Naive B cell (primary cell): ENCODE measurements at places on chromosomes 6 and 20. TPM values are rescaled to one million over a fixed set of nuclear protein-coding genes. Genes with fewer than 3 reads are reported as not detected.

DNA sequence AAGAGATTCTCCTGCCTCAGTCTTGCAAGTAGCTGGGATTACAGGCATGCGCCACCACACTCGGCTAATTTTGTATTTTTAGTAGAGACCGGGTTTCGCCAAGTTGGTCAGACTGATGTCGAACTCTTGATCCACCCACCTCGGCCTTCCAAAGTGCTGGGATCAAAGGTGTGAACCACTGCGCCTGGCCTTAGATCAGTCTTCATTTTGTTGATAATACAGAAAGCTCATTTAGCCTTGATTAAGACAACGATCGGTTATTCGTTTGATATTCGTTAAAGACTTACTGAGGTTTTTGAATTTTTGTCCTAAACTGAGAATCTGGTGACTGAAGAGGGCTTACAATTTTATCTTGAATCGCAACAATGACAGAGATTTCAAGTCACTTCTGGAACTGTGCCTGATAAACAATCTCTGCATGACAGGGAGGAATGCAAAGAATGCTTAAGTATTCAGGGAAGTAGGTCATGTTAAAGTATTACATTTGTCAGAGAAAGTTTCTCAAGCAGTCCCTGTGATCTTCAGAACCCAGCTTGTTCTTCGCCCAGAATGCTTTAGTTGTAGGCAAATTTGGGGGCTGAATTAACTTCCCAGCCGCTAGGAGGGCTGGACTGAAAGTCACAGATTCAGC is 14.8 kb downstream of the AKAP12 start:
- DNase-seq = no peak

DNA sequence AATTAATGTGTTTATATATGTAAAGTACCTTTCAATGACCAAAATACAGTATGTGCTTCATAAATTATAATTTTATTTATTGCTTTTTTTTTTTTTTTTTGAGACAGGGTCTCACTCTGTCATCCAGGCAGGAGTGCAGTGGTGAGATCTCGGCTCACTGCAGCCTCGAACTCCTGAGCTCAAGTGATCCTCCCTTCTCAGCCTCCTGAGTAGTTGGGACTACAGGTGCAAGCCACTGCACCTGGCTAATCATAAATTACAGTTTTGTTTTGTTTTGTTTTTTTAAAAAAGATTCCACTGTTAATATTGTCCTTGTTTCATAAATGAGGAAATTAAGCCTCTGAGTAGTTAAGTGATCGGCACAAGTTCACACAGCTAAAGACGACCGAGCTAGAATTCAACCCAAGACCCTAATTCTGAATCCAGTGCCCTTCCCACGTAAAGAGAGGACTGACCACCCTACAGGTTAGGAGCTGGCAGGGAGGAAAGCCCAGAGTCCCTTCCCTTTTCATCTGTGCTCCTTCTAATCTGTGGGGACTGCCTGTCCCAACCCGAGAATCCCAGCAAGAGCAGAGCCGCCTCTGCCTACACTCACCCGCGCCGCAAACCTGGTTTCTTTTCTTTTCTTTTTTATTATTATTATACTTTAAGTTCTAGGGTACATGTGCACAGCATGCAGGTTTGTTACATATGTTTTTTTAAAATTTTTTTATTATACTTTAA is 8.5 kb upstream of the GDF5 start:
- no peak for DNase-seq

DNA sequence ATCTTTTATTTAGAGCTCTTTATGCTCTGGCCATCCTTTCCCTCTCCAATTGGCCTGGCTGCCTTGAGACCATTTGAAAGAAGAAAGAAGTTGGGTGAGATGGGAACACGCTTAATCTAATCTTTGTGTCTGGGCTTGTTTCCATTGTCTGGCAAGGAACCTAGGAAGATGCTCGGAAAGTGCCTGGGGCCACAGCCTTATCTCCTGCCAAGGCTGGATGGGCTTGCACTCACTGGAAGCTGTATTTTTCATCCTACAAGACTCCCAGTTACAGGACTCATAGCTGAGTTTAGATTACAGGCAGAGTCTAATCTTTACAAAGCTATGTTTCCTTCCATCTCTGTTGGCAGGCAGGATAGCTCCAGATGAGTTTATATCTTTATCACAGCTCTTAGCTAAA is 33.1 kb upstream of the CDYL start:
- no peak for DNase-seq

DNA sequence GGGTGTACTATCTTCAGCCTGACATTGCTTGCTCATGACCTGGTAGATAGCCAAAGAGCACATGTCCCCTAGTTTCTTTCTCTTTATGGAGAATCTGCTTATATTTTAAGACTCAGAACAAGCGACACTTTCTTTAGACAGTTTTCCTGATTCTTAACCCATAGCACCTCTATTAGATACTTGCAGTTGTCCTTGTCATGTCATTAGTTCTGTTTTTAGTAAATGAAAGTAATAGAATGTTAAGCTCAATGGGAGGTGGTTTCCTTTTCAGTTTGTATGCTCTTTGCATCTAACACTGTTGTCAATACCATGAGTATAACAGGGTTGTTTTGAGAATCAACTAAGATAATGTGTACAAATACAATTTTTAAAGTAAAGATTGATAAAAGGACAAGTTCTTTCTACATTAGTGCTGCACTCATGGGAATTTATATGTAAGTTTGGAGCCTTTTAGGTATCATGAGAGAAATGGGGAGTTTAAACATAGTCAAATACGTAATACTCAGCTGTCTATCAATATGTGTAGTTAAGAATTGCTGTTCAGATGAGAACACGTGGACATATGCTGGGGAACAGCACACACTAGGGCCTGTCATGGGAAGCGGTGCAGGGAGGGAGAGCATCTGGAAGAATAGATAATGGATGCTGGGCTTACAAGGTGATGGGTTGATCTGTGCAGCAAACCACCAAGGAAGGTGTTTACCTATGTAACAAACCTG is 124.3 kb downstream of the GRM1 start:
- DNase-seq = no peak

DNA sequence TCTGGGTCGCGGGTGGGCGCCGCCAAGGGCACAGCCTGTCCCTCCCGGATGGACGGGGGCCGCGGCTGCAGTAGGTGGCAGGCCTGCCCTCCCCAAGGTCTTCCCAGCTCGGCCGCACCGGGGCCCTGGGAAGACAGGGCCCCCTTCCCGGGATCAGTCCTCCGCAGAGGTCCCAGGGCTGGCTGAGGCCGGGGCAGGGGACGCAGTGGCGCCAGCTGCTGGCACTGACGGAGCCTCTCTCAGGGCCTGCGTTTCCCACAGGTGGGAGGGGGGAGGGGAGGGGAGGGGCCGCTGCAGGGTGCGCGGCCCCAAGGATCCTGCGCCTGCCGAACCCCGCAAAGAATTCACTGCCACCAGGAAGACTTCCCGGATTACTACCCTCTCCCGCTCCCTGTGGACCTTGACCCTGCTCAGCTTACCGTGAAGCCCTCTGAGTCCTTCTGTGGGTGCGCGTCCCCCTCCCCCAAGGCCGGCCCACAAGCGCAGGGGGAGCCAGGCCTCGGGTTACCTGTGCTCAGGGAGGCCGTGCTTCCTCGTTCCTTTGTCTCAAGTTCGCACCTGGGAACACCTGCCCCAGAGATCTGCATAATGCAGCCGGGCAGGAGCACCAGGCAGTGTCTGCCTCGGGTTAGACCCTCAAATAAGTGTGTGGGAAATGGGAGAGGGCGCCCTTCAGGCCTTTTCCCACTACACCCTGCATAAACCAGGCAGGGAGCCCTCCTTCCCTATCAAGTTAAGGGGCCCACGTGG is 5.1 kb downstream of the LZTS3 start:
- DNase-seq = no peak

DNA sequence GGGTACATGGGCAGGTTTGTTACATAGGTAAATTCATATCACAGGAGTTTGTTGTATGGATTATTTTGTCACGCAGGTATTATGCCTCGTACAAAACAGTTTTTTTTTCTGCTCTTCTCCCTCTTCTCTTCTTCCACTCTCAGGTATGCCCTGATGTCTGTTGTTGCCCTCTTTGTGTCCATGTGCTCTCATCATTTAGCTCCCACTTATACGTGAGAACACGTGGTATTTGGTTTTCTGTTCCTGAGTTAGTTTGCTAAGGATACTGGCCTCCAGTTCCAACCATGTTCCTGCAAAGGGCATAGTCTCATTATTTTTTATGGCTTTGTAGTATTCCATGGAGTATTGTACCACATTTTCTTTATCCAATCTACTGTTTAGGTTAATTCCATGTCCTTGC is 65.7 kb downstream of the UNC5CL start:
- no peak for DNase-seq

GRCh38 chr20:23684261-23684660 is 4.6 kb downstream of the CST4 start:
- DNase-seq = no peak

DNA sequence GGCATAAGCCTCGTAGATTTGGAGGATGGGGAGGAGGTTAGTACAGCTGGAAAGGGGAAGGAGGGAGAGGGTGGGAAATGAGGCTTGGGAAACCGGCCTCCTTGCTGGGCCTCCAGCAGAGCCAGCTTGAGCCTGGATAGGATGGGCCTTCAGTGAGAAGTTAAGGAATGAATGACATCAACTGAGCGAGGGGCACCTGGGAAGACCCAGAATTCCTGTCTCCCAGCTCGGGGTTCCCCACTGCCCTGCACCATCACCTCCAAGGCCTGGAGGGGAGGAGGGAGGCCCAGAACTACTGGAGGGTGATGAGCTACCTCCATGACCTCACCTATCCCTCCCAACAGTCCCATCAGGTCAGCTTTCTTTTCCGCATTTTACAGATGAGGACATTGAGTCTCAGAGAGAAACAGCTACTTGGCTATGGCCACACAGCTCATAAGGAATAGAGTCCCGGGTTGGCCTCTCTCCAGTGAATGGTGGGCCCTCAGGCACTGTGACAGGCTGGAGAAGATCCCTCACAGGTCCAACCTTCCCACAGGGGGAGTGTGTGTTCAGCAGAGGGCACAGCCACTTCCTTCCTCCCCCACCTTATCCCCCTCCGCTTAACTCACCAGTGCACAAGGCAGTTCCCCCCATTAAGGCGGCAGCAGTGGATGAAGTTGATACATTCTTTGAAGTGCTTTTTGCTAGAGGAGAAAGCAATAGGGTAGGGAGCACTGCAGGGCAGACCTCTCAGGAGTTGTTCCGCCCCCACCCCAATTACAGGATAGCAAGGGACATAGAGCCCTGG is 6.8 kb downstream of the DUSP15 start:
- no peak for DNase-seq

DNA sequence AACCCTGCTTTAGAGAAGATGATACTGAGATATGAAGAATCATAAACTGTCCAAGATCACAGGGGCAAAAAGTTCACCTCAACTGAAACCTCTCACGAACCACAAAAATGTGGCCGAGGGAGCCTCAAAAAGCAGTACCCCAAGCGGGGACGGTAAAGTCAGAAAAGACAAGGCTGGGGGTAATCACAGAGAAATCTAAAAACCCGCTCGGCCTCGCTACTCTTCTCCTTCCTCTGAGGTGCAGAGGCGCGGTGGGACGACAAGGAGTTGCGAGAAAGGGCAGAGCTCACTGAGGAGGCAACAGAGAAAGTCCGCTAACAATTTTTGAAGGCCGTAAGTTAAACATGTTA is 356 bp upstream of the IRAK1BP1 start:
- no peak for DNase-seq

- DNase-seq = no peak
Observed at GRCh38 chr20:53324816-53325215, 268.8 kb downstream of the ZNF217 start.

DNA sequence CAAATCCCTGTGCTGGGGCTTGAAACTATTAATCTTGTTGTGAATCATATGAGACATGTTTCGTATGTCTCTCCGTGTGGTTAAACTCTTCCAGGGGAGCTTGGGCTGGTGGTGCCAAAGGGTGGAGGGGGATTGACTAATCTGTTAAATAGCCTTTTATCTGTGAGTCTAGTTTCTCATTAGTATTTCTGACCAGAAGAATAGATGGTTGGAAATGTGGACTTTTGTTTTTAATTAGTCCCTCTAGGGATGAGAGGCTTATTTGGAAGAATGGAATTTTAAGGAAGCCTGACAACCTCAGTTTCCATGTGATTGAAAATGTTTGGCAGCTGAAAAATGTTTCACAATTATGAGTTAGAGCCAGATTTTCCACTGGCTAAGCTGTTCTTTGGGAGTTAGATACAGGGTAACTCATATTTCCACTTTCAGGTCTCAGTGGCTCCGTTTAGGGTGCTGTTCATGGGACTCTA is 117.3 kb downstream of the BCKDHB start:
- DNase-seq = no peak

GRCh38 chr6:167140589-167141474 is 16.9 kb downstream of the GPR31 start:
- no peak for DNase-seq

- DNase-seq = no peak
Observed at GRCh38 chr6:94289131-94289530, 869.8 kb upstream of the EPHA7 start.

GRCh38 chr6:30591008-30591407 is 19.8 kb downstream of the ABCF1 start:
- no peak for DNase-seq

- DNase-seq = no peak
Observed at GRCh38 chr20:22004946-22005345, 299.5 kb downstream of the PAX1 start.

- DNase-seq = no peak
Observed at GRCh38 chr6:37287519-37288157, 29.7 kb upstream of the TMEM217 start.

- peak; percentile 64 for DNase-seq
Observed at GRCh38 chr6:33633462-33634158, 12.5 kb downstream of the ITPR3 start.

- DNase-seq = no peak
Observed at GRCh38 chr6:123551939-123552707, 84.6 kb downstream of the TRDN start.

DNA sequence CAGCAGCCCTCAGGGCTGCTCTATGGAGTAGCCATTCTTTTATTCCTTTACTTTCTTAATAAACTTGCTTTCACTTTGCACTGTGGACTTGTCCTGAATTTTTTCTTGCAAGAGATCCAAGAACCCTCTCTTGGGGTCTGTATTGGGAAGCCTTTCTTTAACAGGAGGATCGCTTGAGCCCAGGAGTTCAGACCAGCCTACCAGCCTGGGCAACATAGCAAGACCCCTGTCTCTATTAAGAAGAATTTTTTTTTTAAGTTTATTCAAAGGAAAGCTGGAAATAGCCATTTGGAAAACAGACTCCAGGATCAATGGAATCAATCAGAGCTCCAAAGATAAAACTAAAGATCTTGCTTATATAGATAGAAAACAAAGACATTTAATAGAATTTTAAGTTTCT is 29.1 kb downstream of the OR2B2 start:
- DNase-seq = no peak

DNA sequence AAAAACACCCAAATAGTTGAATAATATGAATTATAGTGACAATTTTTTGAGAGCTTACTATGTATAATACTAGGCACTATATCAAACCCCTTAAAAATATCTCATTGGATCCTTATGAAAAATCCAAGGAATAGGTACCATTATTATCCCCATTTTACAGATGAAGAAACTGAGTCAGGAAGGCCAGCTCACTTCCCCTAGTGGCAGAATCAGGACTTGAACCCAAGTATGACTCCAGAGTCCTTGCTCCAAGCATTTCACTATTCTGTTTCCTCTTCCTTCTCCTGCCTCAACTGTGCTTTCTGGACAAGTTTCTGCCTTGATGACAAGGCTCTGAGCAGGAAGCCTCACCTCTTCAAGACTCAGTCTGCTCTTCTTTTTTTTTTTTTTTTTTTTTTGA is 10.8 kb upstream of the PARD6B start:
- no peak for DNase-seq

- no peak for DNase-seq
Observed at GRCh38 chr20:1489325-1489724, 1.9 kb downstream of the SIRPB2 start.

GRCh38 chr20:52404671-52405070 is 213.1 kb upstream of the ZFP64 start:
- no peak for DNase-seq

Gene BHLHE23
- not detected for polyA plus RNA-seq

Gene PLA2G7
- polyA plus RNA-seq = not detected

Gene ECT2L
- polyA plus RNA-seq = not detected

Gene GINS1
- 1.7 TPM for polyA plus RNA-seq

Gene RAB44
- not detected for polyA plus RNA-seq
